ENCODE measurements at places on chromosomes 2 and 18. TPM values are rescaled to one million over a fixed set of nuclear protein-coding genes. Genes with fewer than 3 reads are reported as not detected.

The ABCG8 gene
- not detected for total RNA-seq

The IL1F10 gene
- 0.34 TPM for total RNA-seq

The NHEJ1 gene
- 16.7 TPM for total RNA-seq

The PIEZO2 gene
- total RNA-seq: not detected

The FHOD3 gene
- 9.2 TPM for total RNA-seq

The COMMD1 gene
- 22.7 TPM for total RNA-seq

The CPO gene
- total RNA-seq: not detected

The MOCOS gene
- 63.1 TPM for total RNA-seq

The FER1L5 gene
- total RNA-seq: under 0.01 TPM

The SERPINB2 gene
- total RNA-seq: 182 TPM

The HOXD13 gene
- total RNA-seq: not detected

The ATP6V1C2 gene
- 0.68 TPM for total RNA-seq

The BUB1 gene
- total RNA-seq: 1.4 TPM

The PDE1A gene
- total RNA-seq: 0.21 TPM

The TIMM21 gene
- 42.1 TPM for total RNA-seq

The PPP1CB gene
- 383 TPM for total RNA-seq

The EGR4 gene
- not detected for total RNA-seq

The NCK2 gene
- total RNA-seq: 86.1 TPM

The C2orf78 gene
- not detected for total RNA-seq

The FIGN gene
- total RNA-seq: 1.6 TPM

The MERTK gene
- total RNA-seq: 1.4 TPM

The NPPC gene
- not detected for total RNA-seq

The HK2 gene
- total RNA-seq: 130 TPM

The WDR12 gene
- total RNA-seq: 59.7 TPM

The TCF23 gene
- not detected for total RNA-seq

The PTPRM gene
- total RNA-seq: 27.7 TPM
